ENCODE measurements at places on chromosomes 12 and 14. TPM values are rescaled to one million over a fixed set of nuclear protein-coding genes. Genes with fewer than 3 reads are reported as not detected.

The RNU4-1 gene
- total RNA-seq, result 685 TPM

The KRT71 gene
- not detected for total RNA-seq

The AMN gene
- total RNA-seq, result 0.37 TPM

The ADCY6 gene
- total RNA-seq, result 0.05 TPM

The PSMD9 gene
- 60.6 TPM for total RNA-seq

The CCDC197 gene
- not detected for total RNA-seq

The NOVA1 gene
- not detected for total RNA-seq

The PPP1CC gene
- 280 TPM for total RNA-seq

The NANOG gene
- not detected for total RNA-seq

All from activated naive CD4-positive, alpha-beta T cell treated with anti-CD3 and anti-CD28 coated beads for 36 hours (primary cell).